ENCODE measurements at places on chromosomes 6 and 20.

GRCh38 chr6:88031550-88031949, 16.1 kb upstream of the SPACA1 start:
- no peak for DNase-seq

DNA sequence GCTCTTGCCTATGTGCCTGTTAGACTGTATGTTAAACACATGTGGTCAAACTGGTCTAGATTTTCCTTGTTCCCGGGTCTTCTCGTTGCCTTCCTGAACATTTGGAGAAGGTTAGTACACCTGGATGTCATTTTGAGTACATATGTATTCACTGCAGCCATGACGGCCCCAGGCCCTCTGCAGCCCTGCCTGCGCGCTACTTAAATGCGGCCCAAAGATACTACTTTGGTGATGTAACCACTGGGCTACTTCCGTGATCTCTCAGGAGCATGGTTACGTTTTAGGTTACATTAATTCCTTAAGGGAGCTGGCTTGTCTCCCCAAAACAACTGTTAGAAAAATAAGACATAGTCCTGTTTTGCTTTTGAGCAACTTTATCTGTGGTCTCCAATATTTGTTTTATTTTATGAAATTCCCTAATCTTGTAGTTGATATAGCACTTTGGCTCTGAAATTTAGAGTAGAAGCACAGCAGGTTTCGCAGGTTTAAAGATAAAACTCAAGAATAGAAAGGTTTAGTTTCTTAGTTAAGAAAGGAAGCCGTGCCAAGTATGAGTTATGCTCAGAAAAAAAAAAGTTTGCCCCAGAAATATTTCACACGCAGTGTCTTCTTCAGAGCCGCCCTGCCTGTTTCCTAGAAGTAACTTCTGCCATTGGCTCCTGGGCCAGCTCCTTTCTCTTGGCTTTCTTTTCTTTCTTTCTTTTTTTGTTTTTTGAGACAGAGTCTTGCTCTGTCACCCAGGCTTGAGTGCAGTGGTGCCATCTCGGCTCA, 38.1 kb downstream of the TIAM2 start:
- no peak for DNase-seq

DNA sequence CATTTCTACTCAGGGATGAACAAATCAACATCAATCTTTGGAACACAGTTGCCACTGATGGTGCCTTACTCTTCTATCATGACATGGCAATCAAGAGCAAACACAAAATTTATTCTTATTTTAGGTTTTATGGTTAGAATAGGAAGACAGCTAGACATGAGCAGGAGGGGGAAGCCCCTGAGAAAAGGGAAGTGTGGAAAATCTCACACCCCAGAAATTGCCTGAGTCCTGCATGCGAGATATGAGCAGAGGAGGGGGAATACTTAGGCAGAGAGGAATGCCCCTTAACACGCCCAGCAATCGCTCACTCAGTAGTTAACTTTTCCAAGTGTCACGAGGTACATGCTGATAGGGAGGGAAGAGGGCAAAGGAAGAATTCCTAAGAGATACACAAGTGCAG, 79.3 kb downstream of the PLG start:
- DNase-seq, result no peak

- peak; percentile 43 for DNase-seq
Observed at GRCh38 chr6:109117346-109118035, 22.2 kb downstream of the CEP57L1 start.

- no peak for DNase-seq
Observed at GRCh38 chr6:2247664-2248063, 2.3 kb upstream of the GMDS start.
